ENCODE measurements at places on chromosomes 16 and 17.

DNA sequence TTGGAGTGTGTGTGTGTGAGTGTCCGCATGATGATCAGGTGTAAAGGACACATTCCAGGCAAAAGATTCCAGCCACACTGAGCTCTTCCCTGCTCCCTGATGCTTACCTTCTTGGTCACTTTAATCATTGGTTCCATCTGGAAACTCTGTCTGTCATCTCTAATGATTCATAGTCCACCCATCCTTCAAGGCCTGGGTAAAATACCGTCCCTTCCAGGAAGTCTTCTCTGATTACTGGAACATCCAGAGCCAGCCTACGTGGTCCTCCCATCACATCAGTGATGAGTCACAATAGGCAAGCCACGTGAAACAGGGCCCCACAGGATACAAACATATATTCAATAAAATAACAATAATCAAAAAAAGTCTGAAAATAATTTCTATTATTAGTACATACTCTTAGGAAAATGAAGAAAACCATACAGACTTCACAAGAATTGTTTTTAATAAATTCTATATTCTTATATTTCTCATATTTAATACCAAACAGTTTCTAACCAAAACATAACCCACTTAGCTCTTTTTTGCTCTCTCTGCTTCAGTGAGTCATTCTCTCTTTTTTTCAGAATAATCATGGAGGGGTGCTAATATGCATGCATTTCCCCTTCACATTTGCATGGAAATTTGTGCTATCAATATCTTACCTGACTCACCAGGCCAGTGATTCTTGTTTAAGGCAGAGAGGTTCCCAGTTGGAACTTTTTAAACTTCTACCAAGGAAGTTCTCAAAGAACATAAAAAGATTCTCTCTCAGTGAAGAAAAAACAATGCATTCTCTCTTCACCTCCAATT lies 263.2 kb downstream of the TOX3 start:
- DNase-seq, result no peak

DNA sequence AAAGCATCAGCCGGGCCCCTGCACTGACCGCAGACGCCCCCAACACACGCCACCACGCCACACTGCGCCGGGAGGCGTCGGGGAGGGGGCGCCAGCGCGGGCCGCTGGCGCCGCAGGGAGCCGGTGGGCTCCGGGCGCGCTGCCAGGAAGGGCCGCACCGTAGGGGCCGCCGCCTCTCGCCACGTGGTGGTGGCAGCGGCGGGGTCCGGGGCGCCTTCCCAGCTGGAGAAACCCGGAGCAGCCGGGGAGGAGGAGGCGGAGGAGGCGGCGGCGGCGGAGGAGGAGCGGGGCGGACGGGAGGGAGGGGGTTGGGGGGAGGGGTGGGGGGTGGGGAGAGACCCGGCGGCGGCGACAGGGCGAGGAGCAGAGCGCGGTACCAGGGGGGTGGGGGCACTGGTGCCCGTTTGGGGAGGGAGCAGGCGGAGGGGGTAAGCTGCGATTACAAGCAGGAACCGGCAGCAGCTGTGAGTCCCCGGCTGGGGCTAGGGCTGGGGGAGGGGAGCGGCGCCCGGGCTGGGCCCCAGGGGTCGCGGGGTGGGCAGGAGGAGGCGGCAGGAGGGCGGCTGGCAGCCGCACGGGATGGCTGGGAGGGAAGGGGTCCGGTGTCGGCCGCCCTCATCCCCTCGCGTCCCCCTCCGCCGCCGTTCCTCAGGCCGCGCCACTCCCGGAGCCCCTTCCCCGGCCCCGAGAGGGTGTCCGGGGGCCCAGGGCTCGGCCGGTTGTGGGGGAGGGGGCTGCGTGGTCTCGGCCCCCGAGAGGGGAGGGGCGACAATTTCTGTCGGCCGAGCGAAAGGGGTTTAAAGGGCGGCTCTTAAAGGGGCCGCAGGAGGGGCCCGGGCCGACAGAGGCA lies at the start of gene TBKBP1:
TSS of gene TBKBP1 (plus strand) at position 431 of the 850 bp plus-strand sequence. CDS start 1,952 bp downstream, outside the sequence.
- DNase-seq, result no peak

- no peak for DNase-seq
Observed at GRCh38 chr17:75540923-75541503, 15.5 kb downstream of the LLGL2 start.

GRCh38 chr16:21001262-21001661 lies 100.7 kb downstream of the LYRM1 start:
- no peak for DNase-seq

- no peak for DNase-seq
Observed at GRCh38 chr16:57781741-57782606, 20.3 kb downstream of the KIFC3 start.

DNA sequence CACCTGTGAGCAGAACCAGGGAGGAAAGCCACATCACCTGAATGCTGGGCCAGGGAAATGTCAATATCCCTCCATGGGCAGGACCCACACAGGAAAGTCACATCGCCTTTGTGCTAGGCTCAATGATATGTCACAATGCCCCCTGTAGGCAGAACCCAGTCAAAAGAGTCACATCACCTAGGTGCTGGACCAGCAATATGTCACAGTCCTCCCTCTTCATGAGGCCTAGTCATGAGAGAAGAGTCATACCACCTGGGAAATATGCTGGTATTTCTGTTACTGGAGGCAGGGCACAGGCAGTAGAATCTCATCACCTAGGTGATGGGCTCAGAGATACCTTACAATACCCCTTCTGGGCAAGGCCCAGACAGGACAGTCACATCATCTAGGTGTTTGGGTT lies 1843.4 kb downstream of the TP53TG3F start:
- no peak for DNase-seq

- DNase-seq, result no peak
Observed at GRCh38 chr16:7324321-7324720, 8.3 kb upstream of the RBFOX1 start.

DNA sequence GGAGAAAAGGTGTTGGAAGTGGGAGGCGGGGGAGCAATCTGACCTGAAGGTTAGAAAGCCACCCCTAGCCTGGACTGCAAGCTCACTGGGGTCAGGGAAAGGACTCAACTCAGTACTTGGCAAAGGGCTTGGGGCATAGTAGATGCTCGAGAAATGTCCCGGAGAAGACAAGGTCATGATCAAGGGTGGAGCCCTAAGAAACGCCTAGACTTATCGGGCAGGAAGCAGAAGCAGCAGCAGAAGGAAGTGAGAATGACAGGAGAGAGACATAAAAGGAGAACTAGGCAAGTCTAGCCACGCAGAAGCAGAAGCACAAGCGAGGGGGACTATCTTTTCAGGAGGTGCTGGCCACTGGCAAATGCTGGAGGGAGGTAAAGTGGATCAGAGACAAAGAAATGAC lies 10.2 kb downstream of the COTL1 start:
- no peak for DNase-seq
